ENCODE measurements at places on chromosomes 3 and 15.

- DNase-seq: no peak
These were observed 270.2 kb downstream of the ROBO1 start for GRCh38 chr3:79497447-79498111.

DNA sequence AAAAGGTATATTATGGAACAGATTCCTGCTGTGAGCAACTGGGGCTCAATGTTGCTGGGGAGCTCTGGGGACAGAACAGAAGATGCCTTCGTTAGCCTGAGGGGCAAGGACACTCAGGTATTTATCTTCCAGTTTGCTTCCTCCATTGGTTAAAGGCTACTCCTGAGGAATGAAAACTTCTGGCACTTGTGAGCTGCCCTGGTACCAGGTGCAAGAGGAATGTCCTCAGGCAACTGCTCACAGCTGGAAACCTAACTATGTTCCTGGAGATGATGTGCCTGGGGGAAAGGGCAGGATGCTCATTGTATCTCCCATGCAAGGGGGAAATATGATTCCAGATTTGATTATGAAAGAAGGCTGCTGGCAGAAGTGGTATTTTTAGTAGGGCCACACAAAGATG is 54.0 kb upstream of the BBX start:
- no peak for DNase-seq

DNA sequence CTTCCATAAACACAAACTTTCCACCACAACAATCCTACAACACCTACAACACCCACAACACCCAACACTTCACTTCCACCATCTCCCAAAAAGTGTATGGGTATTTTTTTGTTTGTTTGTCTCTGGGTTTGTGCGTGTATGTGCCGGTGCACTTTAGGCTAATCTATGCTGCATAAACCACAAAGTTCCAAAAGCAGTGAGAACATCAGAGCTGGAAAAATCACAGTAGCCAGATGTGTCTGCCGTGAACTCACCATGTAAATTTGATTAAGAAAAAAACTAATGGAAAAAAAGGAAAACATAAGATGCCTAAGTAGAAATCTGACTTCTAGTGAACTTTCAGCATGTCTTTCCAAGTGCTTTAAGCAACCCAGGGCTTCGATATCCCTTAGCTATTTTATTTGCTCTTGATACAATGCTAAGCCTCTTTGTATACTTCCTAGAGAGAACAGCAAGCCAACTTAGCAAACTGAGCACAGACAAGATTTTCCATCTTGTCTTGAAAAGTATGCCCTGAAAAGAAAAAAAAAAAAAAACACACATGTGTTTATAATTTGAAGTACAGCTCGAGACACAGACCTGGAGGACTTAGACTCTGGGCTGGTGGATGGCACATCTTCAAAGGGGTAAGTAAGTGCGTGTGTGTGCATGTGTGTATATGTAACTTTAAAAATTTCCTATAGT is 91.4 kb downstream of the WWTR1 start:
- no peak for DNase-seq

DNA sequence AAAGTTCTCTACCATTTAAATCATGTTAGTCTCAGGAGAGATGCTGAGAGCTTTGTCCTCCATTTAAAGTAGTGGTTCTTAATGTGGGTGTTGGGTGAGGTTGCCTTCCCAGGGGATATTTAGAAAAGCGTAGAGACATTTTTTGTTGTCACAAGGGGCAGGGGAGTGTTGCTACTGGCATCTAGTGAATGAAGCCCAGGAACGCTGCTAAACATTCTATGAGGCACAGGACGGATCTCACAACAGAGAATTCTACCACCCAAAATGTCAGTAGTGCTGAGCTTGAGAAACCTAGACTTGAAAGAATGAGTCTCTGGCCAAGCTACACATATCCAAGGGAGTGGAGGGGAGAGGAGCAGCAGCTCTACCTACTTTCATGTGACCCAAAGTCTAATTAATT is 60.7 kb upstream of the CTNNB1 start:
- no peak for DNase-seq

DNA sequence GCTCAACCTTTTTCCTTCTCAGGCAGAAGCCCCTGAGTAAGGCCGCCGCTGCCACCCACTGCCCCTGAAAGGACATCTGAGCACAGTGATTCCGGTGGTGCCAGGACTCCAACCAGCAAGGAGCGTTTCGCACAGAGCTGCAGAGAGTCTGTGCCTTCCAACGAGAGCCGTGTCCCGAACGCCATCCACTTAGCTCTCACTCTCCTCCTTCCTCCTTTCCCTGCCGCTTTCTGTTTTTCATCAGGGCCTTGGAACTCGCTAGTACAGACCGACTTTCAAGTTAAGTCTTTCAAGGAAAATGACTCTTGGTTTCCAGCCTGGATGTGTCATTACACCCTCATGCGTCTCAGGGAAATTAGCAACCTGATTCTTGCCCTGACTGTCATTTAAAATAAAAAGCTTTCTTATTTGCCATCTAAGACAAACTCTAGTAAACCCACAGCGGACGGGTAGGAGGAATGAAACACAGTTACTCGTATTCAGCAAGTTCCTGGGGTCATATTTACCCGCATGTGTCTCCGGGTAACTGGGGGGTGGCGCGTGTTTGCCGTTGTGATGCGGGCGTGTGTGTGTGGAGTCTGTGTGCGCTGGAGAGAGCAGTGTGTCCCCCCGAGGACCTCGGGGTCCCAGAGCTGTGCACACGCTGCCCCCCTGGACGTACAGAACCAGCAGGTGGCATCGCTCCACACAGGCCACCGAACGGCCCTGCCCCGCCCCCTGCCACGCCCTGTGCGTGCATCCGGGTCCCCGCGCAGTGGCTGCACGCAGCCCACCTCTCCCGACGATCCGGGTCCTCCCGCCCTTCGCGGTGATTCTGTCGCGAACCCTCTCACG is 30.4 kb upstream of the ALDH1A3 start:
- DNase-seq: peak; percentile 32

DNA sequence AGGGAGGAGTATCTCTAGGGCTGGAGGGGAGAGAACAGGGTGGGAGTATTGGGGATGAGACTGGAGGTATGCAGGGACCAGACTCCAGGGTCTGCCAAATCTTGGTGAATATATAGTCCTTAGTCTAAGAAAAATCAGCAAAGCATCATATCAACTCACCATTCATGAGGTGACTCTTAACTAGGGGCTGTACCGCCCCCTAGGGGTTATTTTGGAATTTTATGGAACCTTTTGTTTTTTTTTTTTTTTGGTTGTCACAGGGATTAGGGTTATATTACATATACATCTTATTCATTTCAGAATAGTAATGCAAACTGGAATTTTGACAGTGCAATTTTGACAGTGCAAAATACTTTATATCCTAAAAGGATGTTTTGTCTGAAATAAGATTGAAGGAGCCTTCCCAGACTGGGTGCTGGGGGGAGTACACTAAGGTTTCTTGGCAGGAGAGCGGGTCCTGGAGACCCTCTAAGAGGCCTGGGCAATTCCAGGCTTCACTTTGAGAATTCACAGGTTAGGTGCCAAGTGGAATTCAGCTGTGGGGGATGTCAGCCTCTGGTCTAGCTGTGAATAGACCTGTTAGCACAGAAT is 7.5 kb downstream of the CMTM7 start:
- no peak for DNase-seq

GRCh38 chr15:31606931-31607497 is 280.4 kb downstream of the KLF13 start:
- no peak for DNase-seq

DNA sequence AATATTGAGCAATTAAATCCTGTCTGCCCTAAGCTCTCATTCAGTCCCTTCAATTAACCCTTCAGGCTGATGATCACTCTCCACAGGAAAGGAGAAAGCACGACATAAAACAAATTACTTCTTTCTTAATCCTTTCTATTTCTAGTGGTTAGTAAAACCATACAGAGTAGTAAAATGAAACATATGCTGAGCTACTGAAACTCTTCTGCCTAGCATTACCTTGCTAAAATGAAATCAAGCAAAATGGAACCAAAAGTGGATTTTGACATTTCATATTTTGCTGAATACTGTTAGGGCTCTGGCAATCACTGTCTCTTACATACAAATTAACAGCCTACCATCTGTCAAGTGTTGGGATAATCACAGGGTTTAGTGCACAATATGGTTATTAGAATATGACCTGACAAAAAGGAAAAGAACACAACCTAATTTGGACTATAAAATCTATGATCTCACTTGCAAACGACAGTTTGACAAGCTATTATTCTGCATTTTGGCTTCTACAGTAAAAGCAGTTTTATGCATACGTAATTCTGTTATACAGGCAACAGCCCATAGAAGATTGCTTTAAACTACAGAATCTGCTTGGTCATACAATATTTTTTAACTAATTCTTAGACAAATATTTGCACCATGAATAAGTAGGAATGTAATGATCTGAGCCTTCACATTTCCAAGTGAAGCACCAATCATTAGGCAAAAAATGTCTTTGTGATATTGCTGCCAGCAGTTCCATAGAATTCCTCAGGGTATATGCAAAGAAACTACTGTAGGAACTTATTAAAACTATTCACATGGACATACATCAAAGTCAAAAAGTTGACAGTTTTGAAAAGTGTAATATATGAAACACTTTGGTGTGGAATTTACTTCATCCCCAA is 105.0 kb downstream of the FHIT start:
- DNase-seq: no peak

GRCh38 chr3:25587094-25587493 is 77.6 kb downstream of the TOP2B start:
- DNase-seq: no peak

DNA sequence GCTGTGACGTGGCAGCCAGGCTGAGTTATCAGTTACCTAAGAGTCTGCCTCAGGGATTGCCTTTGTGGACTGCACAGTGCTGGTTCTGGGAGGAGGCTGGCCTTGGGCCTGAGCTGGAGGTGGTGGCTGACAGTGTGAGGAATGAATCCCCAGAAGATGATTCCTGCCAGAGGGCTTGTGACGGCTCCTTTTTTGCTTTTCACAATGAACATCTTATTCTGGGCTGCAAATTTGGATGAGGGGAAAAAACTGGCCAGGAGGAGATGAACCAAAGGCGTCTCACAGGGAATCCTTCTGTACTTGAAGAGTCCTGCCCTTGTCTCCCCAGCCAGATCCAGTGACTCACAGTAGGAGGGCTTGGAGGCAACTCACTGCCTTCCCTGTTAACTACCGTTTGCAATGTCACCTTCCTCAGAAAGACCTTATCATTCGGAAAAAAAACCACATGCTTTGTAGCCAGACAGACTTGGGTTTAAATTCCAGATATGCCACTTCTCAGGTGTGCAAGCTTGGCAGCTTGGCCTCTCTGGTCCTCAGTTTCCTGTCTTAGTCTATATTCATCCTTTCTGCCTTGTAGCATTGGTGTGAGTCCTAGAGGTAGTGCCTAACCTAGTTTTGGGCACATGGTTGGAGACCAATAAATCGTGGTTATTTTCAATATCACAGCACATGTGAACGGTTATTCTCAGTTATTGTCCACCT is 19.1 kb downstream of the ST6GAL1 start:
- DNase-seq: no peak

GRCh38 chr15:42508263-42508690 is 12.8 kb downstream of the SNAP23 start:
- DNase-seq: no peak

DNA sequence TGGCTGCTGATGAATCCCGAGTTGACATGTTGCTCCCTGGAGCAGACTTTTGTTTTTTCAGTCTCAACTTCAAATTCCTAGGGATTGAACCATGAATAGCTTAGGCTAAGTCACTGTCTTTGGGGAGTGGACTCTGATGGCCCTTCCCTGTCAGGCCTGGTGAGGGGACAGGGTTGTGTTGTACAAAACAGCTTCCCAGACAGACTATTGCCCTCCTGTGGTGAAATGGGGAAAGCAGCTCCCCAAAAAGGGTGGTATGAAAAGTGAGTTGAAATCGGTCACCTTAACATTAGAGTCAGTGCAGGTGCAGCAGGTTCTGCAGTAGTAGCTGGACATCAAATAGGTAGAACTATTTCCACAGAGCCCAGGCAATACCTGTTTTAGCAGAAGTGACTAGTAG is 775.6 kb downstream of the ROBO2 start:
- DNase-seq: no peak

DNA sequence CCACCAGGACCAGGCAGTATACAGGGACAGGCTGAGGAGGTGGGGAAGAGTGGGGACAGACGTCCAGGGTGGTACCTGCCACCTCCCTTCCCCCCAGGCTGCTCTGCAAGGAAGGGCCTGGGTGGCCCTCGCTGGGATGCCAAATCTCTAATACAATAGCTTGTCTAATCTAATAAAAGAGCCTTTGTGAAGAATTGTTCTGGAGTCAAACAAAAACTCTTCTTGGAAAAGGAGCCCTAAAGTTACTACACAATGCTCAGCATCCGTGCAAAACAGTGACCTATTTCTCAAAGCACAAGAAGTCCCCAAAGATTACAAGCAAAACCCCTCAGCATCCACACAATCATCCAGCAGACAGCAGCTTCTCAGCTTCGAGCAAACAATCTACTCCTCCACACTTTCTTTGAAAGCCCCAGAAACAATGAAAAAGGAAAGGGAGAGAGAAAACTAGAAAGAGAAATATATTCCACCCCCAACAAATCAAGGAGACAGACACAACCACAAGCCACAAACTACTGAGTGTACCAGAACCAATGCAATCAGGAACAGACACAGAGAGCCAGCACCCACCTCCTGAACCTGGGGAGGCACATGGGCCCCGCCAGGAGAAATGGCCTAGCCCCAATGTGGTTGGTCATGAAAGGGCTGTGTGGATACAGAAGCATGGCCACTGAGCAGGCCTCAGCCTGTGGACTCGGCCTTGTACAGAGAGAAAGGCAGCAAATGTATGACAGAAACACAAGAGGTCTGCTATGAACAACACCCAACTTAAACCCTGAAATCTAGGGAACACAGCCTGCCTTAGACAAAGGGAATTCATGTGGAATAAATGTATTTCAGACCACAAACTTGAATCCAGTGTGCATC is 177.1 kb upstream of the CHRNA7 start:
- no peak for DNase-seq

GRCh38 chr3:9690451-9691450 is 12.9 kb upstream of the CPNE9 start:
- DNase-seq: no peak

DNA sequence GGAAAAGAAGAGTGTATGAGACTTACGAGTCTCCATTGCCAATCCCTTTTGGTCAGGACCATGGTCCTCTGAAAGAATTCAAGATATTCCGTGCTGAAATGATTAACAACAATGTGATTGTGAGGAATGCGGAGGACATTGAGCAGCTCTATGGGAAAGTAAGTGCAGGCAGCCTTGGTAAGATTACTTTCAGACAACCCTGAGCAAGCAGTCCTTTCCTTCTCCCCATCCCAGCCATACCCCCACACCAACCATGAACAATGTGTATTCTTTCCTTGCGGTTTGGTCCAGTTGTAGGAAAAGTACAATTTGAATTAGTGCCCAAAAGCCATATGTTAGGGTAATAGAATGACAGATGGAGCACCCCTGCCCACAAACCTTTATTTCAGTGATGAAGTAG is 5.6 kb downstream of the TSEN2 start:
- no peak for DNase-seq

- no peak for DNase-seq
These were observed 39.9 kb upstream of the KPNA4 start for GRCh38 chr3:160605315-160605714.

GRCh38 chr3:177231242-177231641 is 34.0 kb upstream of the TBL1XR1 start:
- no peak for DNase-seq
